Vagina (tissue), 2 donors: ENCODE measurements at places on chromosomes 16 and 17. TPM values are rescaled to one million over a fixed set of nuclear protein-coding genes. Genes with fewer than 3 reads are reported as not detected.
A peak's percentile ranks its signal among the peaks of the same experiment; 100 is the strongest.

Gene EVPL
- 115 TPM for total RNA-seq

DNA sequence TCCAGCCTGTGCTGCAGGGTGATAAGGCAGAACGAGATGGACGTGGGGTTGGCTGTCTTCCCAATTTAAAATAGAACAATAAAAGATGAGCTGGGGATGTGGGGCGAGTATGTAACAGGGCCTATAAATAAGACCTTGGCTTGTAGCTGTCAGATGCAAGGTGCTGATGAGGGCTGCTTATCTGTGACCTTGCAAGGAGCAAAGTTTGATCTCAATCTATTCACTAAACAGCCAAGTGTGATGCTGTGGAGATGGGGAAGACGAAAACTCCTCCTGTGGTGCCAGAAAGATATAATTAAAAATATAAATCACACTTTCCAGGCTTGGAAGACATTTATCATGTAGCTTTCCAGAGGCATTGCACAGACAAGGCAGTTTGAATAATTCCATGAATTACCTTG is 26.7 kb upstream of the TEX2 start:
- H3K36me3 ChIP-seq = no peaks in the 10 kb centered on the region
- DNase-seq = no peak
- H3K4me3 ChIP-seq = no peak overlapping the region
- no peak overlapping the region for H3K27ac ChIP-seq
- H3K27me3 ChIP-seq = no peaks in the 10 kb centered on the region

DNA sequence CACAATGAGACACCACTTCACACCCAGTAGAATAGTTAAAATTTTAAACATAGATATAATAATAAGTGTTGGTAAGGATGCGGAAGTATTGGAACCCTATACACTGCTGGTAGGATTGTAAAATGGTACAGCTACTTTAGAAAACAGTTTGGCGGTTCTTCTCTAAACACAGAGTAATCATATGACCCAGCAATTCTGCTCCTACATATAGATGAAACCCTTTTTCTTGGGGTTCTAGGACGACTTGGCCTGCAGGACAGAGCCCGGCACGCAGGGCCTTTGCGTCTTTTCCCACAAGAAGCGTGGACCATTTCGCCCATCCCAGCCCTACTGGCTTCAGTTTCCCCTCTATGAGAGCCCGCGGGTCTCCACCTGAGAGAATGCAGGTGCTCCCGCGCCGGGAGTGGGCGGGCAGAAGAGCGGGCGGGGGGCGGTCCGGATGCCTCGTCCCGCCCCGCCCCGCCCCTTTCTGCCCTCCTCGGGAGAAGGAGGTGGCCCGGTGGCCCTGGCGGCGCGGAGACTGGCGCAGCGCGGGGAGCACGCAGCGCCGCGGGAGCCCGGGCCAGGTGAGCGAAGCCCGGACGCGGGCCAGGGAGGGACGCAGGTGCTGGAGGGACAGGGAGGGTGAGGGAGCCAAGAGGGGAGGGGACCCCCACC is at the start of gene SDR42E2:
SDR42E2 (plus strand) TSS at position 508 of the 657 bp plus-strand sequence. CDS start 3,077 bp downstream, outside the sequence.
- no peak within 1 kb of the TSS for H3K4me3 ChIP-seq
- no peaks in the 10 kb centered on the region for H3K36me3 ChIP-seq
- peaks cover 9% of the 10 kb centered on the region for H3K4me1 ChIP-seq
- H3K27ac ChIP-seq = no peak within 1 kb of the TSS
- no peaks in the 10 kb centered on the region for H3K27me3 ChIP-seq

GRCh38 chr17:56172517-56172982 is 19.3 kb downstream of the ANKFN1 start:
- H3K27ac ChIP-seq = peak overlapping the region; percentile 54
- DNase-seq = no peak
- no peak overlapping the region for H3K4me3 ChIP-seq
- peaks cover 55% of the 10 kb centered on the region for H3K4me1 ChIP-seq
- H3K27me3 ChIP-seq = no peaks in the 10 kb centered on the region
- no peaks in the 10 kb centered on the region for H3K36me3 ChIP-seq

DNA sequence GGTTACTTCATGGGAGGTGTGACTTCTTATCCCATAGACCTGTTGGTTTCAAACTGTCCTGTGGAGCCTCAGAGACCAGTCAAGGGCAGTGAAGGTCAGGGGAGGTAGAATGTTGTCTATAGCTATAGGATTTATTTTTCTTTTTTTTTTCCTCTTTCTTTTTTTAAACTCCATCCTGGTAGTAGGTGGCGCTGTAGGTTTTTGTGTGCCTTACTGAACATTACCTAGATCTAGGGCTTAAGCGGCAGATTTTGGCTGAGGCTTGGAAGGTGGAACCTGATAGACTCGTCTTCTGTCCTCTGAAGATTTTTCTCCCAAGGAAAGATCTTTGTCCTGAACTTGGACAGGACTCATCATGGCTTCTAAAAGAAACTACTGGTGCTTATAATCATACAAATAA is 8.2 kb upstream of the LASP1NB start:
- H3K27ac ChIP-seq = no peak overlapping the region
- H3K4me1 ChIP-seq = peaks cover 12% of the 10 kb centered on the region
- H3K27me3 ChIP-seq = no peaks in the 10 kb centered on the region
- no peak overlapping the region for H3K4me3 ChIP-seq
- DNase-seq = no peak

Gene HAP1
- total RNA-seq = 1.2 TPM

Gene KCNJ12
- total RNA-seq = 2.2 TPM

DNA sequence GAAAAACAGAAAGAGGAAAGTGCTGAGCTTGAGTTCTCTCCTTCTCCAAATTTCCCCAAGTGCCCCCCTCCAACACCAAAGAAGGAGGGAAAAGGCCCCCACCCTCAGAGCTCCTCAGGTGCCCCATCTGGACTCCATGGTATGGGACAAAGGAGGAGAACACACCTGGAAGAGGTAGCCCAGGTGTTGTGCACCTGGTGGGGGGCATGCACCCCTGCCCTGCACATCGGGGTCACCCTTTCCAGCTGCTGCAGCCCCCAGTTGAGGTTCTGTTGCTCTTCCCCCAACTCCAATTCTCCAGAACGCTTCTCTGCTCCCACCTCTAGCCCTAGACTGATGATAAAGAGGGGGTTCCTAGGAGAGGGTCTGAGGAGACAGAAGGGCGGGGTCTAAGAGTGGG is 3.0 kb upstream of the COL1A1 start:
- no peaks in the 10 kb centered on the region for H3K36me3 ChIP-seq
- peaks cover 73% of the 10 kb centered on the region for H3K4me1 ChIP-seq
- no peak for DNase-seq

DNA sequence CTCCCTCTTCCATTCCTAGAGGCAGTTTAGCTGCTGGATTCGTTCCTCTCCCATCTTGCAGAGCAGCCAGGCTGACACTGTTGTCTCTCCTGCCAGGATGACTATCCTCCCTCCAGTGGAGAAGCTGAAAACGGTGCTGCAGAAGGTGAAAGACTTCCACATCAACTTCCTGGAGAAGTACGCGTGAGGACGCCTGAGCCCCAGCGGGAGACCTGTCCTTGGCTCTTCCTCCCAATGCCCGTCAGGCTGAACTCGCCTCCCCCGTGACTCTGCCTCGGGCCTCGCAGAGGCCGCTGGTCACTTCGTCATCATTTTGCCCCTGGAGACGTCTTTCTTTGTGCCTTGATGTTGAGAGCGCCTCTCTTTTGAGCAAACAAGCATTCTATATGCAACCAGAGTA is 44.6 kb downstream of the GPT2 start:
- H3K36me3 ChIP-seq = no peaks in the 10 kb centered on the region
- no peaks in the 10 kb centered on the region for H3K27me3 ChIP-seq
- no peak overlapping the region for H3K27ac ChIP-seq

DNA sequence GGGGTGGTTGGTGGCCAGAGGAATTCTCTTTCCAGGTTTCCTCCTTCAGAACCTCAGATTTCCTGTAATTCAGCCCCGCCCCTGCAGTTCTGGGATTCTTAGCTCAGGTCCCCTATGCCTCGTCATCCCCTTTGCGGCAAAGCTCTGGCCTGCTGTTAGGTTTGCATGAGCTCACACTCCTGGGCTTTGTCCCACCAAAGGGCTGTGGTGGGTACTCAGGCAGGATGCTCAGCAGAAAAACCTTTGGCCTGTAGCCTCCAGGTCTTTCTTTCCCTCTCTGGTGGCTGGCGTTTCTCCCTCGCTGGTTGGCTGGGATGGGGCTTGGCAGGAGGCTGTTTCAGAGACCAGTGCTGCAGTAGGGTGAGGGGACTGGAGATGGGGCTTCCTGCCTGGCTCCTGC is 9.6 kb upstream of the PLEKHG4 start:
- H3K27ac ChIP-seq = no peak overlapping the region
- DNase-seq = no peak
- H3K4me1 ChIP-seq = no peaks in the 10 kb centered on the region
- H3K27me3 ChIP-seq = no peaks in the 10 kb centered on the region
